NCI-H446 (cell line): ENCODE measurements at places on chromosomes 12 and 14.
A peak's percentile ranks its signal among the peaks of the same experiment; 100 is the strongest.

- no peak for DNase-seq
These were observed 2.6 kb downstream of the PCK2 start for GRCh38 chr14:24096545-24097181.

GRCh38 chr12:121812921-121813896 lies 9.4 kb downstream of the SETD1B start:
- no peak for DNase-seq

DNA sequence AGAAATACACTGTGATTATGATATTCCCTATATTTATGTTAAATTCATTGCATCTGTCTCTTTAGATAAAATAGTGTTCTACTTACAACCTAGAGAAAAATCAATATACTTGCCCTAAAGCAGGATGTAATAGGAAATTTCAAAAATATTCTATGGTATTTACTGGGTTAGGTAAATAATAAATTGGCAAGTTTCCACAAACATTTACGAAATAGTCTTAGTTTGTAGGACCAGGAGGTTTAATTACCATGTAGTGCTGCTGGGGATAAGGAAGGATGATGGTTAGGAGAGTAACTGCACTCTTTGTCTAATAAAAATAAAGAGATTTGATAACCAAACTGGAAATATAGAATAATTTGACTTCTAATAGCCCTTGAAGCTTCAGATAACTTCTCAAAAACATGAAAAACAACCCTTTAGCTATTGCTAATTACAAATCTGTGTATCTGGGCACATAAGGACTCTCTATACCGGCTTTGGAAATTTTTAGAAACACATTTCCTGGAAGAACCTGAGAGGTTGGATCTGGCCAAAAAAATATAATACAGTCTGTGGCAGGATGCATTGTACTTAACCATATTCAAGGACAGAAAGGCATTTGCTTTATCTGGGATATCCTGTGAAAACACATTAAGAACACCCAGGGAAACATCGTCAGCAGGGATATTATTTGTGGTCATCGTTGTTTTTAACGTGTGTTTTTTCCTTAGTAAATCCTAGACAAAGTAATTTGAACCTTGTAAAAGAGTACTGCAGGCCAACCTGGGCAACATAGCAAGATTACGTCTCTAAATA lies 36.7 kb upstream of the TMCC3 start:
- DNase-seq: no peak

DNA sequence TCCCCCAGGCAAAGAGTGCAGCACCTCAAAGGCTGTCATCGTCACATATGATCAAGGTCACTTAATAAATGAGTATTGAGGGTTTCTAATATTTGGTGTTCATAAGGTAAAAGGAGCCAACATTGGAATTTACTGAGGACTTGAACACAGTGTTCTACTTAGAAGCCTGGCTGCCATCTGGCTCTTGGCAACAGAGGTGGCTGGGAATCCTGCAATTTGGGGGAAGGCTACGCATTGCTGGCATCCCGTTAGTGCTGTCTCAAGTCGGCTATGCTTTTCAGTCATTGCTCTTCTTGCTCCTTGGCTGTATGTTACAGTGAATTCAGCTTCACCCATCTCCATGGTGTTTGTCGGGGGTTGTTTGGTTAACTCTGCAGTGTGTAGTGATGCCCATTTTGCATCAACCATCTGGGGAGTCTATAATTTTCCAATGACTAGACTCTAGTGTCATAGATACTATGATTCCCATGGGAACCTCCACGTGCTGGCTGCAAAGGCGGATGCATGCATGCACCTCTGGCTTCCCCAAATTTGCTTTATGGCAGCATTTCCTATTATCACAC lies 12.9 kb upstream of the SLC24A4 start:
- peak; percentile 31 for DNase-seq

- no peak for DNase-seq
These were observed 12.6 kb upstream of the CFAP251 start for GRCh38 chr12:121905746-121906145.

DNA sequence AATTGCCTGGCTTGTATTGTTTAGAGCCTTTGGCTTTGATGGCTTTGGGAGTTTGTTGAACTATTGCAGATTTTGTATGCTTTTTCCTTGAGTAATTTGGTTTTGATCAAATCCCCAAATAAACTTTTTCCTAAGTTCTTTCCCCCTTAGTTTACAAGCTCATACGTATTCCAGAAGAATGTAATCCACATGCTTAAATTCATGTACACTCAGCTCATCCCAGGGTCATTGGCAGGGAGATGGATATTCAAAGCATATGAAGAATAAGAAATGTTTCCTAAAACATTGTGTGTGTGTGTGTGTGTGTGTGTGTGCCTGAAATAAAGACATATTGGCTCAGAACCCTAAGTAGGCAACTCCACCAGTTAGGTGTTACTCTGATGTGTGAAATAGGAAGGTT lies 89.4 kb downstream of the TMEM30B start:
- DNase-seq: no peak

DNA sequence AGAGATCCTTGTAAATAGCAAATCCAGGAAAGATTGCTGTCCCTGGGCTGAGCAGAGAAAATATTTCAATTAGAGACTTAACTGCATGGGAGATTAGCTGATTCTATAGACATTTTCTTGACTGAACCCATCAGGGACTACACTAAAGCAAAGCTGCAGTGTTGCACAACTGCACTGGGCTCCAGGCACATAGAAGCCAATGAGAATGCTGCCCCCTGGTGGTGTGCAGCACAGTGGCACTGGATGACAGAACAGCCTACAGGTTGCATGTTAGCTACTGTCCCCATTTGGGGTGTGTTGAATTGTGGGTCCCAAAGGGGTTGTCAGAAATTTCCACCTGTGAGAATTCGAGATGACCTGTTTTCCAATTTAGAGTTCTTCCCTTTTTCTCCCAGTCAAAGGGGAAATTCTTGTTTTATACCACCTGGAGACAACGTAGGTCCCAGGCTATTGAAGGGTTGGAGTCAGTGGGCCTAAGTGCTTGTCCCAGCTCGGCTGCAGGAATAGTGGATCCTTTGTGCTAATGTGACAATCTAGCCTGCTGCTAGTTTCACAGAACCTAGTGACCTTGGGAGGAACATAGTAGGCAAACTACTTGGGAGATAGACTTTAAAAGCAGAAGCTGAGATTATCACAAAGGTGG lies 114.7 kb downstream of the SLC8A3 start:
- DNase-seq: peak; percentile 29

DNA sequence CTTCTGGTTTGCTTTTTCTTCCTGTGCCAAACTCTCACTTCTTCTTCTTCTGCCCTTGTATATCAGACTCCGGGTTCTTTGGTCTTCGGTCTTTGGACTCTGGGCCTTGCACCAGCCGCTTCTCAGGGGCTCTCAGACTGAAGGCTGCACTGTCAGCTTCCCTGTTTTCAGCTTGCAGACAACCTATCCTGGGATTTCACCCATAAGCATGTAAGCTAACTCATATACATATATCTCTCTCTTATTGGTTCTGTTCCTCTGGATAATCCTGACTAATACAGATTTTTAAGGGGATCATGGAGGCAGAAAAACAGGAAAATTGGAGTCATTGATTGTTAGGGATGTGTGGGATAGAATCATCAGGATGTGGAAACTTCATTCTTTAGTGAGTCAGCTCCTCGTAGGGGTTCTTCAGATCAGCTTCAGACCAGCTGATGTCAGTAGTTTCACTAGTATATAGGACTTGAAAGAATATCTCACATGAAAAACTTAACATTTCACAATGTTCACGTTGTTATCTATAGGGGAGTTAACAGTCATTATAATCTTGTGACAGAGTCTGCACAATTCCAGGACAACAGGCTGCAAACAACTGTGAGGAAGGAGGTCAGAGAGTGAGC lies 102.9 kb downstream of the RASSF9 start:
- no peak for DNase-seq

GRCh38 chr12:106633451-106633823 lies 50.6 kb downstream of the RFX4 start:
- DNase-seq: no peak

- no peak for DNase-seq
These were observed 4.9 kb upstream of the AQP6 start for GRCh38 chr12:49967777-49968250.

- no peak for DNase-seq
These were observed 24.6 kb downstream of the TMEM229B start for GRCh38 chr14:67463900-67464299.

GRCh38 chr14:22227084-22227483 lies 361.9 kb downstream of the DAD1 start:
- DNase-seq: no peak

GRCh38 chr14:74211945-74212580 lies 27.2 kb upstream of the VSX2 start:
- DNase-seq: no peak

- DNase-seq: no peak
These were observed 968 bp upstream of the ARID4A start for GRCh38 chr14:58297412-58297761.

- peak; percentile 16 for DNase-seq
These were observed 6.2 kb upstream of the CGRRF1 start for GRCh38 chr14:54503486-54503885.

DNA sequence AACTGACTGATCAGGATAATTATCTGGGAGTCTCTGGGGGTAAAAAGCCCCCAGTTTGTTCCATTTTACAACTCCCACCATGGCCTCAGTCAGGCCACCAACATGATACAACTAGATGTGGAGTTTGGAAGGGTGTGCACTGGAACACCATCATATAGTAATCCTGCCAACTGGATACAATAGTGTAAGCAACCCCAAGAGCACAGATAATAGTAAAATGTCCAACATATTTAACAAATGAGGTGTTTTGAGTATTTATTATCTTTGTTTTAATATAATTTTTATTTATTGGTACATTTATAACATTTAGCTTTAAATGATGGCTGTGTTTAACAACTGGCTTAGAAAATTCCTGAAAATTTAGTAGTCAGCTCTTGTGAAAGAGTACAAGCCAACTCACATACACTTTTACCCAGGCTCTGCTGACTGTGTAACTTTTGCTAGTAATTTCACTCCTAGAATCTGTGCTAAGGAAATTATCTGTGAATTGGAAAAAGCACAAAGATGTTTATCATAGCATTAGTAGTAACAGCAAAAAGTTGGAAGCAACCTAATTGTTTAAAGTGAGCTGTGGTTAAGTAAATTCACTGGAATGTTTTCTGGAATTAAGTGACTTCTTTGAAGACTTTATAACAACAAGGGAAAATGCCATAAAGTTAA lies 196.8 kb downstream of the RAD51B start:
- no peak for DNase-seq

DNA sequence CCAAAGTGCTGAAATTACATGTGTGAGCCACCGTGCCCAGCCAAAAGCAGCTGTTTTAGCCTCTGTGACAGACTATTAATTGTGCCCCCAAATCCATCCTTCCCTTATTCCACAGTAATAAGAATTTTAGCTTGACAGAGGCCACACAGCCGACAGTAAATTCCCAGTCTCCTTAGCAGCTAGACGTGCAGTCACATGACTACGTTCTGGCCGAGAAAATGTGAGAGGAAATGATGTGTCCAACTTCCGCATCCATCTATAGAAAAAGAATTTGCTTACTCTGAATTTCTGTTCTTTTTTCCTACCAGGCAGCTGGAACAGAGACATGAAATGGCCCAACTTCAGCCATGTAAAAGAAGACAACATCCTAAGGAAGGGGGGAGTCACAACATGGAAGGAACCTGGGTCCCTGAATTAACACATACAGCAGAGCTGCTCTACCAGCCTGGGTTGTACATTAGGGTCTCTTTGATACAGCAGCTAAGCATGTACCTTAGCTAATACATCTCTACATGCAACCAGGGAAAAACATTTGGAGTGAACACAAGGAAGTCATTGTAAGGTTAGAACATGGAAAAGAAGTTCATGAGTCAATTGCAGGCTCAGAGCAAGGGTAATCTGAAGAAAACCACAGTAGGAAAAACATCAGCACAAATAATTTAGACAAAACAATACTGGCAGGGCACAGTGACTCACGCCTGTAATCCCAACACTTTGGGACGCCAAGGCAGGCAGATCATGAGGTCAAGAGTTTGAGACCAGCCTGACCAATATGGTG lies 35.5 kb downstream of the CIT start:
- DNase-seq: no peak

DNA sequence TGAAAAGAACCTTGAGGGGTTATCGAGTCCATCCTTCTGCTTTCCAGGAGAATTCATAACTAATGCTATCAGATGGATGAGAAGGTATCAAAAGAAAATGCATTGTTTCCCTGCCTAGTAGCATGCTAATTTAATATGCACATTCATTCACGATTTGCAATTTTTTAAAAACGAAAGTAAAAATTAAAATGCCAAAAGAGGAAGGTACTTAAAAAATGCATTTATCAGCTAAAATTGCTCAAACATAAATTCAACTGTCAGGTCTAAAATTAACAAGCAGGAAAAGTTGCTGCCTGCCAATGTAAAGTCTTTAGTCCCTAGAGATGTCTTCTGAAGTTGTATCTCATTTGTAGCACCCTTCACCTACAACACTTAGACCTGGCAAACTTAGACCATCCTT lies 7.9 kb downstream of the ATF7 start:
- no peak for DNase-seq

- DNase-seq: no peak
These were observed 839 bp downstream of the FICD start for GRCh38 chr12:108515916-108516315.

DNA sequence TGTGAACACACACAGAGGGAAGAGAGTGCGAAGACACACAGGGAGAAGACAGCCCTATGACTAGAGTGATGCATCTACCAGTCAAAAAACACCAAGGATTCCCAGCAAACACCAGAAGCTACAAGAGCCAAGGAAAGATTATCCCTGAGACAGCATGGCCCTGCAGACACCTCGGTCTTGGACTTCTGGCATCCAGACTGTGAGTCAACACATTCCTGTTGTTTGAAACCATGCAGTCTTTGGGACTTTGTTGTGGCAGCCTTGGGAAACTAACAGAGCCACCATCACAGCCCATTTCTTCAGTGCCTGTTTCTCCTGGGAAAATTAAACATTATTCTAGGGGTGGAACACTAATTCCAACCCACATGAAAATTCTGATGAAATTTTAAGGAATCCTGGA lies 220.6 kb downstream of the GXYLT1 start:
- DNase-seq: no peak

DNA sequence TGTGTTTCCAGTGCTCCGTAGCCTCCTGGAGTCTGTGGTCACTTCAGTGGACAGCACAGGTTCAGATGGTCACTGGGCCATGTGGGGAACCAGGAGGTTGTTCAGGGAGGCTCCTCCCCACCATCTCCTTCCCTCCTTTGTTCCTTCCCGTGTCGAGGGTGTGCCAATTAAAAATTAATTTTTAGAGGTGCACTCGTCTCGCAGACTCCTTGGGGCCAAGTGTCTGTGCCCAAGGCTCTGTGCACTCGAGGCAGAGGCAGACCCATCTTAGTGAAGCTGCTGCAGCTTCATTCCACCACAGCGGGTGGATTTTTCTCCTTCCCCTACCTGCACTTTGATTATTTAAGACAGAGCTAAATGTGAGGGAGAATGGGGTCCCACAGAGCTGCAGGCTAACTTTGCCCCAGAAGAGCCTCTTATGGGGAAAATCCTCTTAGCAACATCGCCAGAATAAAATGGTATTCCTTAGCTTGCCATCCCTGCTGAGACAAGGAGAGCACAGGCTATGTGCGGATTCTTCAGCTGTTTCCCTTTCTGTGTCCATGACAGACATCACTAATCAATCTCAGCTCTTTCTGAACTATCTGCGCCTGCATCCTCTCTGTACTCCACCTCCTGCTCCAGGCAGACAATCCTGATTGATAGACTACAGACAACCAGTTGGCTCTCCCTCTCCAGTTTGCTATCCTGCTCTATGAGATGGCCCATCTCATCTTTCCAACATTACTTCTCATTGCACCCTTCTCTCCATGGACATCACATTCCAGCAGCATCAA lies 159.5 kb downstream of the VRK1 start:
- DNase-seq: no peak
